Cardiac septum (tissue), 1 donor: ENCODE measurements at places on chromosomes 1 and 21.

DNA sequence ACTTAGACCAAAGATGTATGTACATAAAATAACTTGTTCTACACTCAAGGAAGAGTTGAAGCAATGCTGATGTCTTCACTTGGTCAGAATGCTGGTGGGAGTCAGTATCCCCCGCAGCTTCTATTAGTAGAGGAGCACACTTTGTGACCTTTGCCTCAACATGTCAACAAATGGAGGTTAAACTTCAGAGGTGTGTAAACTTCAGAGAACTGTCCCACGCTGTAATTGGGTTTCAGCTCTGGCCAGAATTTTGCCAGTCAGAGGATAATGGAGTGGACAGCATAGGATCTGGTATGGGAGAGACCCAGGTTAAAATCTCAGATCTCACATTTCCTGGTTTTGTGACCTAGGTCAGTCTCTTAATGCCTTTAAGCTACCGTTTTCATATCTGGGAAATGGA is 107.6 kb upstream of the ZNF644 start:
- no peak for DNase-seq

DNA sequence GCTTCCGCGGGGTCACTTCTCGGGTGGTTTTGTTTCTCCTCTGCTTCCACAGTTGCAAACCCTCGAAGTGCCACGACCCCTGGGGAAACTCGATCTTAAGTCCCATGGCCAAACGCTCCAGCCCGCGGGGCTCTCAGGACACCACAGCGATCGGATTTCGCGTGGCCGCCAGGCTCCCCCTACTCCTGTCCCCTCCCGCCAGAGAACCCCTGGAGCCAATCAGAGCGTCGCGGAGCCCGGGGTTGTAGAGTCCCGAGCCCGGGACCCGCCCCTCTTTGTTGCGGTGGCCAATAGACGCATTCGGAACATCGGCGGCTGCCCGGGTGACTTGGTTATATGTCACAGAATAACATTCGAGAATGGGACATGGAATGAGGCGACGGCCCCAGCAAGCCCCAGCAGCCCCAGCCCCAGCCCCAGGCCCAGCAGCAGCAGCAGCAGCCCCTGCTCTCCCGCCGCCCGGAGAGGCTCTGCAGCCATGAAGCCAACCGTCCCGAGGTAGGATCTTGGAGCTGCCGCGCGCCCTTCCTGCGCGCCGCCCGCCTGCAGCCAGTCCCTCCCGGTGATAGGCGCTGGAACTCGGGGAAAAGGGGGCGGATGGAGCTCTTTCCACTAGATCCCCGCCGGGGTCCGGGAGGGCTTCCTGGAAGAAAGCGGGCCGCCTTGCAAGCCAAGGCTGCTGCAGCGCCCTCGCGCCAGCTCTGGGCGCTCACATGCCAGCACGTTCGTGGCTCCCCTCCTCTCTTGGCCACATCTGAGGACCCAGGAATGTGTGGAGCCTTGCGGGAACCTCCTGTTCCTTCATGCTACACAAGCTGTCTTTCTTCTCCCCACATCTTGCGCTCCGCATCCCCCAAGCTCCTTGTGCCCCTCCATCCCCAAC is at the start of gene VASH2:
Gene VASH2, plus strand, starts transcription at position 299 of the 883 bp plus-strand sequence. CDS start 1,002 bp downstream, outside the sequence.
- DNase-seq = peak; percentile 88

DNA sequence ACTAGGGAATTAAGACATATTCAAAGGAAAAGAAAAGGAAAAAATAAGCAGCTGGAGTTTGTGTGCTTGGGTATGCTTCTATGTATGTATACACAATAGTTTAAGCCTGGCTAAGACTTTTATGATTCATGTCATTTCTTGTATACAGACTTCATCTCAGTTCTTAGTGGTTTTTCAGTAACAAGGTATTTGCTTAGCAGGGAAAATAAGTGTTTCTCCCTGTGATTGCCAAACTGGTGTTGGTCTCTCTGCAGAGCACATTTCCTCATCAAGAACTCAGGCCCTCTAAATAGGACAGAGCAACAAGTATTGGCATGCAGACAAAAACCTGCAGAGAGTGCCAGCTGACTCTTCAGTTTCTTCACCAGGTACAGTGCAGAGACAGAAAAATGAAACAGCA is 484.4 kb upstream of the ZRANB2 start:
- DNase-seq = no peak

- DNase-seq = no peak
Measured at GRCh38 chr1:234942012-234942332, 186.7 kb downstream of the TOMM20 start.

GRCh38 chr21:31450980-31451379 is 106.9 kb upstream of the TIAM1 start:
- DNase-seq = no peak

DNA sequence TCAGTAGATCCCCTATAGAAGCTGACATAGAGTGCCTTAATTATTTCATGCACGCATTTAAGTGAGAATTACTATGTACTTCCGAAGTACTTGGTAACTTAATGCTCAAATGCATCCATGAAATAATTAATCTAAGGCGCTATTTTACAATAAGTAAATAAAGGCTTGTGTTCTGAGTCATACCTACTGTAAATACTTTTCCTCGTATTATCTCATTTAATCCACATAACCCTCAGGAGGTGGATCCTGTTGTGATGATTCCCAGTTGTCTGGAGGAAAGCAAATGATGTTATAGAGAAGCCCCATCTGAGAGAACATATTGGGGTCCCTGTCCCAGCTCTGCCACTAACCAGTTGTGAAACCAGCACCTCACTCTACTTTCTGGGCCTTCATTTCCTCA is 16.4 kb downstream of the SUSD4 start:
- no peak for DNase-seq

DNA sequence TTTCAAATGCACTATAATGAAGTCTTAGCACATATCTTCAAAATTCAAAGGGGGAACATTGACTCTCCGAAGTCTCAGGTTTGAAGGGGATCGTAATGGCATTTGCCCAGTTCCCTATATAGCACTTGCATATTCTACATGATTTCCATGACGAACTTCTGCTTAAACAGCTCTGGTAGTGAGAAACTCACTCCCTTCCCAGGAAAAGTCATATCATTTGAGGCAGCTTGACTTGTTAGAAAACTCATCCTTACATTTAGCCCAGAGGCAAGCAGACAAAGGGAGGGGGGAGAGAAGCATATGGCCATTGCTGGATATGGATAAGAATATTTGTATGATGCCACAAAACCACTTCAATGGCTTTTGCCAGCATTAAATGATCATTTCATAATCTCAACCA is 27.0 kb upstream of the TTLL7 start:
- DNase-seq = no peak

- no peak for DNase-seq
Measured at GRCh38 chr1:36411674-36412648, 14.3 kb upstream of the LSM10 start.

DNA sequence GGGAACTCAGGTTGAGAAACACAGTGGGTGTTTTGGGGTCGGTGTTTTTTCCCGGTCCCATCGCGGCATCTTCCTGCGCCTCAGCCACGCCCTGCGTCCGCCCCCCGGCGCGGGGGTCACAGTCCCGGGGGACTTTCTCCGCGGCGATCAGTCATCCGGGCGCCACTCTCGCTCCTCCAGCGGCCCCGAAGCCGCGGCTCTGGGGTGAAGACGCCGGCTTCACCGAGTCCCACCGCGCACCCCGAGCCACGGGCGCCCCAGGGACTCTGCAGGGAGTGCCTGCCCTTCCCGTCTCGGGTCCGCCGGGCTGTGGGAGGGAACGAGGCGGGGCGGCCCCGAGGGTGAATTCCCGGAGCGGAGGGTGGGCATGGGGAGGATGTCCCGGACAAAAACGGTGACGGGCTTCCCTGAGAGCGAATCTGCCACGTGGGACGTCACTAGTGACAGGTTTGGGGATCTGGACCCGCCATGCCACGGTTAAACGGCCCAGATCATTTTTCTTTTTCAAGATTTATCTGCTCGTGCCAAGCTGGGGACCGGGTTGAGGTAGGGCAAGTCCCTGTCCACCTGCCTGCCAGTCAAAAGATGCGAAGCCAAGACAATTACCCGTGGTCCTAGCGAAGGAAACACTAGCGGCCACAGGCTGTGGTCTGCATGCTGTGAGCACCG is 717 bp upstream of the BATF3 start:
- DNase-seq = no peak

GRCh38 chr1:209723756-209724693 is 19.4 kb downstream of the HSD11B1 start:
- no peak for DNase-seq

DNA sequence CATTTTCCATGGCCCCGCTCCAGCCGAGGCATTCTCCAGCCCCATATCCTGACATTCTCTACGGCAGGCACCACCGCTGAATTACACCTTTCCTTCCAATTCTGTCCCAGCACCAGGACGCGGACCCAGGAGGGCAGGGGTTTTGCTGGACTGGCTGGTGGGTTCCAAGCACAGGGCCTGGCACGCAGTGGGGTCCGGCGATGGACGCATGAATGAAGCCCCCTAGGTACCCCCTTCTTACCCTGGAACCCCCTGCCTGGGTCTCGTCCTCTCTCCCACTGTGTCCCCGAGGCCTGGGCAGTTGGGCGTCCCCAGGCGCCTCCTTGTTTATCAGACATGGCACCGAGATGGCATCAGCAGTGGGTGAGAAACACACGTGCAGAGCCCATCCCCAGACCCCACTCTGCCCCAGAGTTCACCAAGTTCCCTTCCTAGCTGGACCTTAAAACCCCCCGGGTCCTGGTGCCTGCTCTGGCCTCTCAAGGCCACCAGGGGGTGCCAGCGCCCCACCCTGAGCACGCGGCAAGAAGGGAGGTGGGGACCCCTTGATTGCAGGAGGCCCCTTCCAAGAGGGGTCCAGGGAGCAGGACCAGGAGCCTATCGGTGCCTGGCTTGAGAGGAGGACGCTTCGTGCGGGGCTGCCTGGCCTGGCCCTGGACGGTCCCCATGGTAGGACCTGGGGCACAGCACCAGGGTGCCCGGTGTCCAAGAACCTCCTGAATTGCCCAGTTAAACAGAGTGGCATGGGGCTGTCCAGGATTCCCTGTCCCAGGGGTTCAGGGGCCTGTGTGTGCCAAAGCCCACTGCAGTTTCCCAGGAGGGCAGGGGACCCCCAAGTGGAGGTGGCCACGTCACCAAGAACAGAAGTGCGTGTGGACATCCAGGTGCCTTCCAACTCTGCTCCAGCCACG is 46.1 kb downstream of the MEGF6 start:
- DNase-seq = no peak

DNA sequence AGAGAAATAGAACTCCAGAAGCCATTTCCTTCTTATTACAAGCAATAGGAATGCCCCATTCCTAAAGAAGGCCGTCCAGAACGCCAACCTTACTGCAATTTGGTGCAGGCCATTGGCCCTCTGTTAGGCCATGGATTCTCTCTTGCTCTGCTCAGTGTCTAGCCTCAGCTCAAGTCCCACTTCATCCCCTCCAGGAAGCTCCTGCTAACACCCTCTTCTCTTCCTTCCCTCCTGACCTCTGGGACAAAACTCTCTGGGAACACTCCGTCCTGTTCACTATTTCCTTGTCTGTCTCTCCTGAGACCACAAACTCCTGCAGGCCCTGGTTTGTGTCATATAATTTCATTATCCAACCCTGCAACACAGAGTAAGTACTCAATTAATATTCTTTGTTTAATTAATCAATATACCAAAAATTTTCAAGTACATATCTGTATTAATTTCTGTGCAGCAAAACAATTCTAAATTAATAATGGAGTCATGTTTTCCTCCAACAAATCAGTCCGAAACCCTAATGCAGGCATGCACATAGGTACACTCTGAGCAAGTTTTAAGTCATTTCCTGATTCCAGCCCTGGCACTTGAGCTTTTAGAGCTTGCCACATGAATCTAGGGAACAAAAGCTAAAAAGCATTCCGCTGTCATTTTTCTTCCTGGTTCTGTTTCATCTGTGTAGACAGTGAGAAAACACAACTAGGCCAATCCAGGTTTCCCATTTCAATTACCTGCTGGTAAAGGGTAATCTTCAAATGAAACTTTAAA is 245.3 kb downstream of the SETD4 start:
- DNase-seq = no peak

- DNase-seq = no peak
Measured at GRCh38 chr1:67468066-67468718, 38.0 kb upstream of the SERBP1 start.

DNA sequence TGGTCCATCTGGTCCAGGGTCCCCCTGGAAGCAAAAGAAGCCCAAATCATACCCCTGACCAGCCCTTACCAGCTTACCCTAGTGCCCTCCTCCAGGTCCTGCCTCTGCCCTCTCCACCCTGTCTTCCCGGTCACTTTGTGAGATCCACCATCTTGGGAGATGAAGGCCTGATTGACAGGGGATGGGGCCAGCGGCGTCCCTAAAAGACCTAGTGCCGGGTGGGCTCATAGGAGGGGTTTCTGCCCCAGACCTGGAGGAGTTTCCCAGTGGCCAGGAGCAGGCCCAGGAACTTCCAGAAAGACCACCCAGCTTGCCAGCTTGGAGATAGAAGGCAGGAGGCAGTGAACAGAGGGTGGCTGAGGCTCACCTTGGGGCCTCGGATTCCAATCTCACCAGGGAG is 5.4 kb downstream of the COL9A2 start:
- no peak for DNase-seq

DNA sequence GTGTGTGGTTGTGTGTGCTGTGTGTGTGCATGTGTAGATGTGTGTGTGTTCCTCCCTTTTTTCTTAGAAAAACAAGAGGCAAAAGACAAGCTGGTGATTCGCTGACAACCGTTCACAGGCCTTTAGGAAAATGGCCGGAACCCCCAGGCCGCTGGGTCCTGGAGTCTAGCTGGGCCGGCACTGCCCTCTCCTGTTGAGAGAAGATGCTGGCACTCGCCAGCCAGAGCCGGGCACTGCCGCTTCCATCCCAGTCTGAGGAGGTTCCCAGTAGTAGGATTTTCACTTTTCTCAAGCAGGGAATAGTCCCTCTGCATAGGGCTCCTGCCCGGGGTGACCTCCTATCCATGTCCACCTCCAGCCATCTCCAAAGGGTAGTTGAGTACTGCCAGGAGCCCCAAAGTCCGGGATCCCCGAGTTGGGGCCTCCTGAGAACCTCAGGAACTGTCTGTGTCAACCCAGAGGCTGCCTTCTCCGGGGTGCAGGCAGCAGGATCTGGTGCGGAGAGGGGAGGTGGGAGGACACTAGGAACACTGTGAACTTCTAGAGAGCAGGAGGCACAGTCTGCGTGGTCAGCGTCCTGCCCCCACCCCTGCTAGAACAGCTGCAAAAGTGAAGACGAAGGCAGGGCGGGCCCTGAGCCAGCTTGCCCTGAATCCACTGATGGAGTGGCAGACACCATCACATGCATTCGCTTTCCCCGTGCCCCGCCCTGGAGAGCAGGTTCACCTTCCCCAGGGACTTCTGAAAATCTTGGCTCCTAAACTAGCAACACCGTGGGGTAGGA is 44.1 kb upstream of the ARHGEF16 start:
- DNase-seq = no peak

GRCh38 chr1:175072099-175072951 is 4.7 kb downstream of the TNN start:
- no peak for DNase-seq

- DNase-seq = no peak
Measured at GRCh38 chr1:1666526-1666925, 7.7 kb upstream of the CDK11B start.

- no peak for DNase-seq
Measured at GRCh38 chr1:82464362-82465001, 663.7 kb downstream of the ADGRL2 start.
